ENCODE measurements at places on chromosomes 1 and 21. TPM values are rescaled to one million over a fixed set of nuclear protein-coding genes. Genes with fewer than 3 reads are reported as not detected.

HSD3B1 gene
- total RNA-seq: not detected

KCNC4 gene
- total RNA-seq: 4.6 TPM

FMO5 gene
- 1.9 TPM for total RNA-seq

DNA sequence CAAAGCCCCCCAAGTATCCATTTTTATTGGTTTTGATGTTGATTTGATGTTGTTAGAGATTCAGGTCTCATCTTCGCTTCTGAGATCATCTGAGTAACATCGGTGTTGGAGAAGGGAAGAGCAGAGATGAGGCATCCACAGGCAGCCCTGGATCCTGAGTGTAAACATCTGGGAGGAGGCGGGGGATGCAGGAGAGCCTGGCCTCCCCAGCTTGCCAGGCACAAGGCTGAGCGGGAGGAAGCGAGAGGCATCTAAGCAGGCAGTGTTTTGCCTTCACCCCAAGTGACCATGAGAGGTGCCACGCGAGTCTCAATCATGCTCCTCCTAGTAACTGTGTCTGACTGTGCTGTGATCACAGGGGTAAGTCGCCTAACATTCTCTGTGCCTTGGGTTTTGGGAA lies at the start of gene PROK1:
PROK1 (plus strand) TSS at position 221 of the 400 bp plus-strand sequence; CDS start at position 289, 68 bp downstream.
- no peak for DNase-seq

DNA sequence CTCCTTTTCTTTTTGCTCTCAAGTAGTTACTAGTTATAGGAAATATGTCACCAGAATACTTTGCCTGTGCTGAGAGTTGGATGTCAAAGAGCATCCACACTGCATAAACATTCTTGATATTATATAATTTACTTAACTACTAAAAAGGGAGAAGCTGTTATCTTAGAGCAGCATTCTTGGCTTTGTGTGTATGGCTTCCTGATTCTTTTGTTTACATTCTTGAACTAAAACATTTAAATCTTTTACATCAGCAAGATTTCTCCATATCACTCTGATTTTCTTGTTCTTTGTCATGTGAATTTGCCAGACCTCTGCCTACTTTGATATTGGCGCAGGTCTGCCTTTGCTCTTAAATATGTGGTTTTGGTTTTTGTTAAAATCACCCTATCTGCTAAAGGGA lies 48.8 kb downstream of the SUCO start:
- DNase-seq: no peak

CSTB gene
- 6.3 TPM for total RNA-seq

DNA sequence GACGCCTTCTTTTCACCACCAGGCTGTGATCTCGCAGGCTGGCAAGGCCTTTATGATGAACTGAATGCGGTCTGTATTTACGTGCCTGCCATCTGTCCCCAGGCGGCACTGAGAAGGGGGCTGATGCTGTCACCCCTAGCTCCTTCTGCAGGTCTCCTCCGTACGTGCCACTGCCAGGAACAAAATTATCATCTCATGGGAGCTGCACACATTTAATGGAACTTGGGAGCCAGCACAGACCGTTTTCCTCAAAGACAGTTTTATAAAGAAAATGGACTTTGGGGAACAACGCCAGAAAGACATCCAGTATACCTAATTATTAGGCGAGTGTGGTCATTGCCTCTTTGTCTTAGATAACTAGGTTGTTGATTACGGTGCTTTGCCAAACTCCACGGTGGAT lies 434.5 kb downstream of the KIF26B start:
- no peak for DNase-seq

GRCh38 chr1:84299536-84300170 lies 1.9 kb upstream of the SAMD13 start:
- DNase-seq: no peak

KCNK1 gene
- 1.8 TPM for total RNA-seq

DNA sequence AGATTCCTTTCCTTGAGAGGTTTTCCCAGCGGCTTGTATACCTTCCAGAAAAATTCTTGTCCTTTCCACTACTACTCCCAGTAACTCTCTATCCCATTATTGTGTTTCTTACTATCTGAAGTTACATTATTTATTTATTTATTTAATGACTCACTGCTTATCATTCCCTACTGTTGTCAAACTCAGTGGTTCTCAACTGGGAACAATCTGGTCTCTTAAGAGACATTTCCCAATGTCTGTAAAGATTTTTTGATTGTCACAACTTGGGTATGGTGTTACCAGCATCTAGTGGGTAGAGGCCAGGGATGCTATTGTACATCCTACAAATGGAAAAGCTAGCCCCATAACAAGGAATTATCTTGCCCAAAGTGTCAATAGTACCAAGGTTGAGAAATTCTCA lies 771.5 kb upstream of the ADGRL2 start:
- DNase-seq: no peak

CASZ1 gene
- total RNA-seq: 28.2 TPM

GRCh38 chr1:147273409-147274336 lies 31.2 kb downstream of the CHD1L start:
- DNase-seq: no peak

DNA sequence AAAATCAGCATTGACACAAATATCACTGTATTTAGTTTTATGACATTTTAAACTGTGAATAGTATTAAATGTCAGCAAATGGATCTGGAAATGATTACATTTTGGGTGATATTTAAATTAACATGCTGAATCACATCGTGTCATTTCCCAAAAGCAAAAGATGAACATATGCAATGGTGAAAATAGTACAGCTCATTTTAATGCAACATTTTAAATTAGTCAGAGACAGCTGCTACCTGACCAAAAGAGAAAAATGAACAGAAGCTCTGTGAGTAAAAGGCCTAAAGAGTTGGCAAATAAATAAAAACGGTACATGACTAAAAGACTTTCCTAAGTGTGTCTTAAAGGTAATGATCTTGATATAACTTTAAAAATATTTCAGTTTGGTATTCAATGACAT lies 86.0 kb upstream of the GNG4 start:
- no peak for DNase-seq

ANKRD65 gene
- total RNA-seq: 9.3 TPM

DNA sequence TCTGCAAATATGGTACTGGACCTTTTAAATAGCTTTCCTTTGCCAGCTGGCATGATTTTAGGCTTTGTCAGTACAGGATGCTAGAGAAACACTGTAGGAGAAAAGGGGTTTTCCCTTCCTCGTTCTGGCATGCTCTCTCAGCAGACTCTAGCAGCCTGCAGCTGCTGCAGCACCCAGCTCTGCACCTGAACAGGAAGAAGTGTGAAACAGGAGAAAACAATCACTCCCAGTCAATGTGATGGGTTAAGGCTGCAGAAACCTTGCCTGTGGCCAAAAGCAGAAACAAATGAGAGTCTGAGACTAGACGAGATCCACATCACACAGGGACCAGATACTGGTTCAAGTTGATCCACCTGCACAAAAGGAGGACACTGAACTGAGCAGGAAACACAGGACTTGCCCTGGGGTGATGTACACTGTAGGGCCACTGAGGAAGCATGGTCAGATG lies 21.2 kb downstream of the OVGP1 start:
- peak; percentile 50 for DNase-seq

DNA sequence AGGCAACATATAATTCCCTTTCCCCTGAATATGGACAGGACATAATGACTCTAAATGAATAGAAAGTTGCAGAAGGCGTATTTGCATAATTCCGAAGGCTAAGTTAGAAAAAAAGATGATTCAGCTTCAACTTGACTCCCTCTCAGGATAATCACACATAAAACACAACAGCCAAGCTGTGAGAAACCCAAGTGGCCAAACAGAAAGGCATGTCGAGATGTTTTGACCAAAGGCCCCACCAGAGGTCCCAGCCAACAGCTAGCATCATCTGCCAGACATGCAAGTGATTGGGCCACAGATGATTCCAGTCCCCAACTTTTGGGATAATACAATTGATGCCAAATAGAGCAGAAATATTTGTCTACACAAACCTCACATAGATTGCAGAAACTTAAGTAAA lies 444.9 kb downstream of the LTN1 start:
- DNase-seq: no peak

- no peak for DNase-seq
Measured at GRCh38 chr1:243730487-243731150, 119.4 kb downstream of the AKT3 start.

OR2T2 gene
- total RNA-seq: not detected

IRF6 gene
- 0.84 TPM for total RNA-seq

TTLL7 gene
- 43.1 TPM for total RNA-seq

DNA sequence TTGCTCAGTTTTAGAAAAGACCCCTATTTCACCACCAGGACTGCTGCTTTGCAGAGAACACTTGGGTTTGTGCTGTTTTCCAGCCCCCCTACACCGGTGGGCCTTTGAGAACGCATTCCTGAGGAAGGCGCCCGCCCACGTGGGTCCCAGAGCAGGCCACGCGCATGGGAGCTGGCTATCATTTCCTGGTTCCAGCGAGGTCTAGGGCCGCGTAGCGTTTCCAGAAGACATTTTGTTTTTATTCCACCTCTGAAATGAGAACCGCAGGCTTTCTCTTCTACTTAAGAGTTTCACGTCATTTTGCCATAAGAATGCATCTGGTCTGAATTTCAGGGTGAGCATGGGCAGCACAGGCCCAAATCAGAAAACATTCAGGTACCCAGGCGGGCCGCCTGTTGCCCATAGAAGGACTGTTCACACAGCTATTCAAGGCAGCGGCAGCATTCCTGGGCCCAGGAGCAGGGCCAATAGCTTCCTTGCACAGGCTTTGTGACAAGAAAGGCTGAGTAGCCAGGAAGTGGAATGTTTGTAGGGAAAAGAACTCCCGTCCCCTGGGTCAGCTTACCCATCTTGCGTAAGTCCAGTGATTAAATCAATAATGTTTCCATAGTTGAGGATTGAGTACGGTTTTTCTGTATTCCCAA lies 1.4 kb upstream of the KLHL21 start:
- DNase-seq: no peak

SPATA21 gene
- not detected for total RNA-seq
